ENCODE measurements at places on chromosomes 2 and 18.

- no peak for DNase-seq
Observed at GRCh38 chr2:132676999-132677398, 7.0 kb upstream of the LYPD1 start.

DNA sequence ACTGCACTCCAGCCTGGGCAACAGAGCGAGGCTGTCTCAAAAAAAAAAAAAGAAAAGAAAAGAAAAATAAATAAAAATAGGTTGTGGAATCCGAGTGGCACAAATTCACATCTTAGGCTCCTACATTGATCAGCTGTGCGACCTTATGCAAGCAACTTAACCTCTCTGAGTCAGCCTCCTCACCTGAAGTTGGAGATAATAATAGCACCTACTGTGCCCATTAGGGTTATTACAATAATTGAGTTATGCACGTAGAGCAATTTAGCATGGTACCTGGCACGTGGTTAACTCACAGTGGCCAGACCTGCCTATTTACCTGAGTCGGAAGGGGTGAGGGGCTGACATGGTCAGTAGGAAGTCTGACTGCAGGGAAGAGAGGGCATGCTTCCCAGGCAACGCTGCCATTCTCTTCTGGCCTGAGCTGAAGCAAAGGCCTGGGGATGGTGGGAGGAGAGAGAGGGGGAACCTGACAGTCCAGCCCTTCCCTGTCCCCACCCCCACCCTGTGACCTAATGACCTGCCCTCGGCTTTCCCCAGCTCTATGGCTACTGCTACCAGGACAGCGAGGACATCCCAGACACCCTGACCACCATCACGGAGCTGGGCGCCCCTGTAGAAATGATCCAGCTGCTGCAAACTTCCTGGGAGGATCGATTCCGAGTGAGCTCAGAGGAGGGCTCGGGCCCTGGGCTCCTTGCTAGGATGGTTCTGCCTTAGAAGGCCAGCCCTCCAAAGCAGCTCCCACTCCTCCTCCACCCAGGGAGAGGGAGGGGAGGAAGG is 5.1 kb downstream of the PKDCC start:
- DNase-seq: no peak

GRCh38 chr2:239532859-239533258 is 132.0 kb upstream of the HDAC4 start:
- no peak for DNase-seq

GRCh38 chr2:18373664-18374063 is 186.8 kb downstream of the RDH14 start:
- no peak for DNase-seq

DNA sequence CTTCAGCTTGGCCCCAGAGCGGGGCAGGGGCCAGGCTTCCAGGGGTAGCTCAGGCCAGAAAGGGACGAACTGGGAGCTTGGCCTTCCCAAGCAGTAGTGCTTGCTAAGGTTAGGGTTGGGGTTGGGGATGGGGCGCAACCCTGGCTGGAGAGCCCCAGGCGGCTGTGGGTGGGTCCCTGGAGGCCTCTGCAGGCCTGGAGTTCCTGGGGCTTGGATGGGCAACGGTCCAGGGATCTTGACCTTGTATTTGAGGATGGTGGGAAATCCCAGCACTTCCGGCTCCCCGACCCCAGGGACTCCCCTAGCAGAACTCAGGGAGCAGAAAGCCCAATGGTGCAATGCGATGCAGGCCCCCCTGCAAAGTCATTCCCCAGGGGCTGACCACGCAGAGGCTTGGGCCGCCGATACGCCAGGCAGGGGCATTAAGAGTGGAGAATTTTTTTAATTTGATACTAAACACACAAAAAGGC is 12.6 kb upstream of the MLPH start:
- DNase-seq: no peak

DNA sequence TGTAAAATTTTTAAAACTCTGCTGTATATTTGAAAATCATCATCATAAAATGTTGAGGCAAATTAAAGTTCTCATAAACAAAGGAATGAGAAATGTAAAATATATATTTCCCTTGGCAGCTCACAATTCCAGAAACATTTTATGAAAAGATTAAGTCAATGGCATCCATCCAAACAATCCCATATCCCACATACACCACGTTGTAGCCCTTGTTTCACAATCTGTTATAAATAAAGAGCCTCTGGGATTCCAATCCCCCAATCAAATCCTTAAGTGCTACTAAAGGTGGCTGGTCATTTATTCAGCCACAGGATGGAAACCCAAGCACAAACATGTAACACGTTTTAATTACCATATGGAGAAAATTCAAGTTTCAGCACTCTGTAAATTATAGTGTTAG is 51.7 kb downstream of the GFPT1 start:
- DNase-seq: no peak

DNA sequence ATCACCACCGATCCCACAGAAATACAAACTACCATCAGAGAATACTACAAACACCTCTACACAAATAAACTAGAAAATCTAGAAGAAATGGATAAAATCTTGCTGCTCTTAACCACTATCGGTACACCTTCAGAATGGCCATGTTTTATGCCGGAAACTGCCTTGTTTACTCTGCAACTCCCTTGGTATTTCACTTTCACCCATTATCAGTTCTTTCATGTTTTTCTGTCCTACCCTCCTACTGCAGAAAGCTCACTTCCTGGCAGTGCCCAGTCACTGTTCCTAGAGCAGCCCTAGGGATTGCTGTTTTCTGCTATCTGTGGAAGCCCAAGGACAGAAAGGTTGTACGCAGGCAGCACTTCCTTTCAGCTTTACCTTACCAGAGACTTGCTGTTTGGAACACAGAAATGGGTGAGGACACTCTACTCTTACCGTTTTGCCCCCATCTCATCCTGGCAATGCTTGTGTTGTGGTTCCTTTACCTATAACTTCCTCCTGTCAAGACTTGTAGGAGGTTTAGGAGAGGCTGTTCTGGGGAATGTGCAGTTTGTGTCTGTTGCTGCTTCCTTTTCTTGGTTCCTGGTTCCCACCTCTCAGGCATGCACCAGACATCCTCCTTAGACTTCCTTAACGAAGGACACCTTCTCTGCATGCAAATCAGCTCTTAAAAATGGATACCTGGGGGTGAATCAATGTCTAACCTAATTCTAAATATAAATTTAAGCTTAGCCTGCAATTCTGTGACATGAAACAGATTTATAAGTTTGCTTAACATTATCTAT is 394.4 kb downstream of the SPAG16 start:
- DNase-seq: no peak

GRCh38 chr18:36348331-36348730 is 50.8 kb downstream of the FHOD3 start:
- DNase-seq: no peak

- DNase-seq: no peak
Observed at GRCh38 chr2:119484834-119485233, 39.4 kb downstream of the SCTR start.

DNA sequence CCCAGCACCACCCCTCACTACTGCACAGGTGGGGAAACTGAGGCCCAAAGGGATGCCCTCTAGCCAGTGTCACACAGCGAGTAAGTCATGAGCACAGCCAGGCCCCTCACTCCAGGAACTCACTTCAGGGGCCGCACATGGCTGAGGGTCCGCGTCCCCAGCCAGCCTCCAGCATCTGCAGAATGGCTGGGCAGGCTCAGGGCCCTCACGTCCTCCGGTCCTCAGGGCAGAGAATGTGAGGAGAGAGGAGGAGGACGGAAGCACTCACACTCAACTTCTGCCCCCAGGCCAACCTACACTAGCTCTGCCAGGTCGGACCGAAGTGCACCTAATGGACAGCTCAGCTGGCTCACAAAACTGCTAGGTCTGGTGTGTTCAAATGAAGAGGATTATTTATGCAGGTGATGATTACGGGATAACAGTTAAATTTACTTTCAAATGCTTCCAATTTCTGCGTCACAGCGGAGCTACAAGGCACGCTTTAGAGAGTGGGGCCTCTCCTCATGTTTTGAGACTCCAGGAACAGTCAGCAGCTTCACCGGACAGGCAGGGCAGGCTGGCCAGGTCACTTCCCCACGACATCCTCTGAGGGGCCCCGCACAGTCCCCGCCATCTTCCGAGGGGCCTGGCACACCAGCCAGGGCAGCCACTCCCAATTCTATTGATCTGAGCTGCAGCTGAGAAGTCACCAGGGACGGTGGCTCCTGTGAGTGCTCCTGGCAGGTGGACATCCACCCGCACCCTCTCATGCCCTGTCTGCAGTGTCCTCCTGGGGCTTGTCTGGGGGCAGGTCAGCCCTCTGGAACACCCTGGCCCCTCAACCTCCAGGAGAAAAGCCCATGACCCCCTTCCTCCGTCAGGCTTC is 26.5 kb downstream of the KIF1A start:
- DNase-seq: no peak

GRCh38 chr2:230784795-230785194 is 72.2 kb downstream of the CAB39 start:
- no peak for DNase-seq

- no peak for DNase-seq
Observed at GRCh38 chr2:86512034-86512433, 51.2 kb downstream of the CHMP3 start.

DNA sequence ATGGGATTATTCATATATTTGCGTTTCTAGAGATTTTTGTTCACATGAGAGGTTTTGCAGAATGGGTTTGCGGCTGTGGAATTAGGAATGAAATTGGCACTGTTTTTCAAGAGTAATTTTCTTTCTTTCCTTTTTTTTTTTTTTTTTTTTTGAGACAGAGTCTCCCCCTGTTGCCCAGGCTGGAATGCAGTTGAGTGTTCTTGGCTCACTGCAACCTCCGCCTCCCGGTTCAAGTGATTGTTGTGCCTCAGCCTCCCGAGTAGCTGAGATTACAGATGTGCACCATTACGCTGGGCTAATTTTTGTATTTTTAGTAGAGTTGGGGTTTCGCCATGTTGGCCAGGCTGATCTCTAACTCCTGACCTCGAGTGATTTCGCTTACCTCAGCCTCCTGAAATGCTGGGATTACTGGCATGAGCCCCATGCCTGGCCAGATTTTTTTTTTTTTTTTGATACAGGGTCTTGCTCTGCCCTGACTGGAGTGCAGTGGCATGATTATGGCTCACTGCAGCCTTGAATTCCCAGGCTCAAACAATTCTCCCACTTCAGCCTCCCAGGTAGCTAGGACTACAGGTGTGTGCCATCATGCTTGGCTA is 65.3 kb downstream of the MIB1 start:
- DNase-seq: no peak

DNA sequence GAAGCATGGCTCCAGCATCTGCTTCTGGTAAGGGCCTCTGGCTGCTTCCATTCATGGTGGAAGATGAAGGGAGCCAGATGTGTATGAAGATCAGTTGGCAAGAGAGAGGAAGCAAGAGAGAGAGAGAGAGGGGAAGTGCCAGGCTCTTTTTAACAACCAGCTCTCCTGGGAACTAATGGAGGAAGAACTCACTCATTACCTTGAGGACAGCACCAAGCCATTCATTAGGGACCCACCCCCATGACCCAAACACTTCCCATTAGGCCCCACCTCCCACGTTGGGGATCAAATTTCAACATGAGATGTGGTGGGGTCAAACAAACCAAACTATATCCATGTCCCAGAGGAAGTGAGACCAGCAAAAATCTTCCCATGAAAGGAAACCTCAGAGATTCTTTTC is 124.8 kb upstream of the SIX2 start:
- no peak for DNase-seq

DNA sequence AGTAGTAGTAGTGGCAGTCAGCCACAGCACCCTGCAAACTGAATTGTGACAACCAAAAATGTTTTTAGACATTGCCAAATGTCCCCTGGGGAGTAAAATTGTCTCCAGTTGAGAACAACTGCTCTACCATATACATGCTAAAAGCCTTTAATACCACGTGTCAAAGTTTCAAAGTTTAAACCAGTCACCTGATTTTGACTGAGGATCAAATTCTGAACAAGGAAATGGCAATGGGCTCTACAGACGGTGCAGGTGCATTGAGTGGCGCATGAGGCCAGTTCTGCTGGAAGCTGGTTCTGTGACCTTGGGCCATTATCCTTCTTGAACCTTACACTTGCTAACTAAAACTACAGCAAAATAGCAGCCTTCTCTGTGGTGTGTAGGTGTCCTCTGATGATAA is 85.0 kb downstream of the LIPG start:
- no peak for DNase-seq

- no peak for DNase-seq
Observed at GRCh38 chr2:6372317-6372901, 493.3 kb downstream of the CMPK2 start.

DNA sequence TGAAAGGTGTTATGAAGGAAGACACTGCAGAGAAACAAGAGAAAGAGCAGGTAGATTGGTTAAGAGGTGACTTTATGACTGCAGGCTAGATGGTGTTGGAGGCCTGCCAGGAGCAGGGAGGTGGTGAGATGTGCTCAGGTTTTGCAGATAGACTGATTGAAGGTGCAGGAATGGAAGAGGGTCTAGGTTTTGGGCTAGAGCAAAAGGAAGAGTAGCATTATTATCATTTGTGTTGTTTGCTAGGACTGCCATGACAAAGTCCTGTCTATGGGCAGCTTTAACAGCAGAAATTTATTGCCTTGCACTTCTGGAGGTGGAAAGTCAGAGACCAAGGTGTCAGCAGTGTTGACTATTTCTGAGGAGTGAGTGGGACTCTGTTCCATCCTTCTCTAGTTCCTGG is 172.9 kb upstream of the SOX11 start:
- DNase-seq: no peak

DNA sequence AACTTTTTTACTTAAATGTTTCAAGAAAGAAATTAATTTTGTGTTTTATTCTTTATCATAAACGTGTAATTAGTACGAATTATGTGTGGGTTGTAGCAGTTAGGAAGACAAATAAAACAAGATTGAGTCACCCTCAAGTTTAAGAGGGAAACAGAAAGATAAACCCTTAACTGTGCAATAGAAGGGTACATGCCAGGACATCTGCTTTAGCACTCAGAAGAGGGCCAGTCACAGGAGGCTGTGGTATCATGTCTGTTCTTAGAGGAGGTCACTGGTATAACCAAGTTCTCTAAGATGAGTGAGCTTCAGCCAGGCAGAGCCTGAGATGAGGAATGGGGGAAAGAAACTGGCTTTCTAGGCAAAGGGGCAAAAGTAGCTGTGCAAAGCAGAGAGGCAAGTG is 42.4 kb upstream of the GRHL1 start:
- no peak for DNase-seq

GRCh38 chr2:11681722-11682589 is 12.0 kb upstream of the NTSR2 start:
- DNase-seq: peak; percentile 77

DNA sequence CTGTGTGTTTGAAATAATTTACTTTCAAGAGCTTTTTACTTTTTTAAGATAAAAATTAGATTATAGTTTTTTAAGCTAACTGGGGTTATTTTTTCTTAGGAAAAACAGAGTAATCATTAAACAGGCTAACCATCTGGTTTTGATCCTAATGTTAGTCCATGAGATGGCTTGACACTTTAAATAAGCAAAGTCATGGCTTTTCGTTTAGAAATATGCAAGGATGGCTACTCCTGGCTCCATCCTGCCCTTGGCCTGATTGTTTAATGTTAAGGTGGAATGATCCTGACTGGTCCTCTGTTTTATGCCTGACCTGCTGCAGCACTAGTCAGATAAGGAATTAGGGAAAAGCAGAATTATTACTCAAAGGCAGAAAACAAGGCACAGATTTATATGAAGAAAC is 39.7 kb upstream of the PNPT1 start:
- DNase-seq: no peak

- DNase-seq: no peak
Observed at GRCh38 chr2:213249502-213249901, 34.8 kb upstream of the SPAG16 start.
